Activated CD8-positive, alpha-beta memory T cell treated with anti-CD3 and anti-CD28 coated beads, Interleukin-2, amount 10 ng/mL, durations not matched to agents 7 days and 5 days (primary cell): ENCODE measurements at places on chromosomes 12 and 14.

- peak; percentile 94 for DNase-seq
Measured at GRCh38 chr14:64504897-64505794, 576 bp downstream of the ZBTB1 start.

- DNase-seq, result no peak
Measured at GRCh38 chr12:32273063-32273522, 126.3 kb upstream of the FGD4 start.

GRCh38 chr14:33634631-33635030, 316.2 kb downstream of the EGLN3 start:
- no peak for DNase-seq

DNA sequence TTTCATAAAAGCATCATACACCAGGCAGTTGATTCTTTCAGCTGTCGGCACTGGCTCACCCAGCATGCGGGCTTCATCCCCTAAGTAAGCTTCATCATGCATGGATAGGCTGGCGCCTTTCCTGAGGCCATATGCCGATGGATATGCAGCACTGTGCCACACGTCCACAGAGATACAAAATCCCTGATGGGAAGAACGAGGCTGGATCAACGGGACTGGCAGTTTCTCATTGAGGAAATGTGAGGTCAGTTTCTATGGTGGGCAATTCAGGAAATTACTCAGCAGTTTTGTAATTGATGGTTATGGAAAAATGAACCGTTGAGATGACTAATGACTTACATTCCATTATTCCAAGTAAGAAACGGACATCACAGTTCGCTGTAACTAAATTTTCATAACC, 453.8 kb downstream of the TMEM121 start:
- no peak for DNase-seq

DNA sequence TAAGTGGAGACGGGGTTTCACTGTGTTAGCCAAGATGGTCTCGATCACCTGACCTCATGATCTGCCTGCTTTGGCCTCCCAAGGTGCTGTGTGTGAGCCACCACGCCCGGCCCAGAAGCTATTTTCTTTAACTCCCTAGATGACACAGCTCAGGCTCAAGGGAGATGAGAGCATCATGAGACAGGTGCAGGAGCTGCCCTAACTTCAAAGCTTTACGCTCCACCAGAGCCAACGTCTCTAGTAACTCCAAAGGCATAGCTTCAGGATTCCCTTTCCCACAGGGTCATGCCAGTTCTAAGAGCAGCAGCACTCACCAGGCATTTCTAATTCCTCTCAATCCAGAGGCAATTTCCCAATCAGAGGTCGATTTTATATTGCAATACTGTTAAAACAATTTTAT, 21.0 kb downstream of the NDUFA12 start:
- DNase-seq, result no peak
